ENCODE measurements at places on chromosomes 16 and 17. TPM values are rescaled to one million over a fixed set of nuclear protein-coding genes. Genes with fewer than 3 reads are reported as not detected.

DNA sequence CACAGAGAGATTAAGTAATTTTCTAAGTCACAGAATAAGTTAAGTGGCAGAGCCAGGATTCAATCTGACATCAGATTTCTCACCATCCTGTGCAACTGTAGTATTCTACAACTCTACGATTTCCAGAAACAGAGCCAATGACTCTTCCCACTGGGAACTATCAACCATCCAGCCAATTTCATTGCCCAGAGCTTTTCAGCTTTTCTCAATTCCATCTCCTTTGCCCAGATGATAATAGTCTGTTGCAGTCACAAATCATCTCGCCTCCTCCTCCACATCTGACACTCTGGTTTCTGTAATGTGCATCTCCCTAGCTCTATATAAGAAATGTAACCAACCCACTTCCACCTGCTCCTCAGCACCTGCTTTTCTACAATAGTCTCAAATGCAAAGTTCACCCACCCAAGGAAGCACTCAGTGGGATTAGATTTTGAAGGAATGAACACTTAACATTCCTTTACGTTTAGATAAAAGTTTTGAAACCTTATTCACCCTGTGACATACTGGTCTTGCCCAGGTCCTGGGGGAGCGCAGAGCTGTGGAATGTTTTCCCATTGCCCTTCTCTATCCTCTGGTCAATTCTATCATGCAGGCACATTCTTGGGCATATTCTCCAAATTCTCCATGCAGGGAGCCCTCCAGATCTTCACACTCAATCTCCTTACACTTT, 167.8 kb upstream of the ASIC2 start:
- no peak overlapping the region for H3K4me3 ChIP-seq
- H3K27ac ChIP-seq = no peak overlapping the region
- peaks cover 23% of the 10 kb centered on the region for H3K27me3 ChIP-seq
- peaks cover 28% of the 10 kb centered on the region for H3K4me1 ChIP-seq
- no peak for DNase-seq

GRCh38 chr16:84548971-84549844, 44.7 kb upstream of the MEAK7 start:
- H3K4me3 ChIP-seq = no peak overlapping the region
- no peak overlapping the region for H3K27ac ChIP-seq
- no peak for DNase-seq

Gene RCVRN
- total RNA-seq = not detected

DNA sequence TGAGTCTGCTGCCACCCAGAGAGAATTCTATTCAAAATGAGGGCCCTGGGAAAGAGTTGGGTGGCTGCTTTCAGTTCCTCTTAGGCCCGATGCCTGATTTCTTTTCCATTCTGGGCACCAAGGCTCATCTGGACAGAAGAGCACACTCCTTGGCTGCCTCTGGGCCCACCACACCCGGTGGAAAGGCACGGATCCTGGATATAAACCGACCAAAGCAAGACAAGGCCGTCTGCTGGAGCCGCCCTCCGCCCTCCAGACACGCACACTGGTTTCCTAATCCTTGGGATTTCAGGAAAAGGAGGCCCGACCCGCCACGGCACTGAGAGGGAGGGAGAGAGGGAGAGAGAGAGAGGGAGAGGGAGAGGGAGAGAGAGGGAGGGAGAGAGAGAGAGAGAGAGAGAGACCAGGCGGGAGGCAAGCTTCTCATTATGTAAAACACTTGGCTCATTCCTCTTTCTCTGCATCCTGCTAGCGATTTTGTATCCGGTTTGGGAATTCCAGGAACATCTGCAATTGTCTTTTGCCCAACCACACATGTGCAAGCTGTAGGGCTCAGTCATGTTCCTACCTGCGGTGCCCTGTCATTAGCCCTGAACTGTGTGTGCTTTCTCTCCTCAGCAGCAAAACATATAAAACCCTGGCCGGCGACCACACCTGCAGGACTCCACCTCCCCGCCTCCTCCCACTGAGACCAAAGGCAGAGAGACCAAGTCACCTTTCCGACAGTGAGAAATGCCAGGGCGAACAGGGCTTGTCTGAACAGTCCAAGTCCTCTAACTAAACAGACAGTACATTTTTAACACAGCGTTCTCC, 347.2 kb downstream of the SOX9 start:
- no peaks in the 10 kb centered on the region for H3K27me3 ChIP-seq
- peaks cover 29% of the 10 kb centered on the region for H3K4me1 ChIP-seq
- no peak for DNase-seq
- H3K27ac ChIP-seq = no peak overlapping the region

DNA sequence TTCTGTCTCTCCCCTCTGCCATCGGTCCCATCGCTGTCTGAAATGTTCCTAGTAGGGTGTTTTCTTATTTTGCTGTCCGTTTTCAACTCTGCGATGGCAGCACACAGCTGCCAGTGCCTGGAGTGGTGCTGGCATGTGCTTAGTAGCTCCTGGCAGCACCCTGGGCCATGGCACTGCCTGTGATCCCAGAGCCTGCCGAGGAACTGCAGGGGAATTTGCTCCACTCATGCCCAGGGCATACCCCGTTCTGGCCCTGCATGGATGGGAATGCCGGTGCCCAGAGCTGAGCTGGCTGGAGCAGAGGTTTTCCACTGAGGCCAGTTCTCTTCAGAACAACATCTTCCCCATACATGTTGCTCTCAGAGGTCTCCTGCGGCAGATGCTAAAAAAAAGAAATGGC, 43.1 kb downstream of the GPT2 start:
- H3K36me3 ChIP-seq = peaks cover 53% of the 10 kb centered on the region
- H3K4me1 ChIP-seq = no peaks in the 10 kb centered on the region
- H3K27ac ChIP-seq = no peak overlapping the region
- no peaks in the 10 kb centered on the region for H3K27me3 ChIP-seq
- H3K4me3 ChIP-seq = no peak overlapping the region

GRCh38 chr16:67447508-67448076, 16.7 kb downstream of the HSD11B2 start:
- no peak overlapping the region for H3K4me3 ChIP-seq
- H3K27me3 ChIP-seq = no peaks in the 10 kb centered on the region
- no peak overlapping the region for H3K27ac ChIP-seq
- peak; percentile 62 for DNase-seq
- 0 out of 2 replicates have a peak, but pooled peaks cover 3% of the 10 kb centered on the region for H3K36me3 ChIP-seq
- peaks cover 6% of the 10 kb centered on the region for H3K4me1 ChIP-seq

Measured in WTC11 (cell line).